ENCODE measurements at places on chromosomes 13 and 19.

DNA sequence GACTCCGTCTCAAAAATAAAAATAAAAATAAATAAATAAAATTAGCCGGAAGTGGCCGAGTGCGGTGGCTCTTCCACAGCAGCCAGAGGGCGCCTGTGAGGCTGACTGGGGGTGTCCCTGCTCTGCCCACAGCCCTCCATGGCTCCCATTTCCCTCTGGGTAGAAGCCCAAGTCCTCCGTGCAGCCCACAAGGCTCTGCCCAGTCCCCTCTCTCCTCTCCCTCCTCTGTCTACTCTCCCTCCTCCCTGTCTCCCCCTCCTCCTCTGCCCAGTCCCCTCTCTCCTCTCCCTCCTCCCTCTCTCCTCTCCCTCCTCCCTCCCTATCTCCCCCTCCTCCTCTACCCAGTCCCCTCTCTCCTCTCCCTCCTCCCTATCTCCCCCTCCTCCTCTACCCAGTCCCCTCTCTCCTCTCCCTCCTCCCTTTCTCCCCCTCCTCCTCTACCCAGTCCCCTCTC is 20.4 kb downstream of the MISP start:
- no peak for DNase-seq

DNA sequence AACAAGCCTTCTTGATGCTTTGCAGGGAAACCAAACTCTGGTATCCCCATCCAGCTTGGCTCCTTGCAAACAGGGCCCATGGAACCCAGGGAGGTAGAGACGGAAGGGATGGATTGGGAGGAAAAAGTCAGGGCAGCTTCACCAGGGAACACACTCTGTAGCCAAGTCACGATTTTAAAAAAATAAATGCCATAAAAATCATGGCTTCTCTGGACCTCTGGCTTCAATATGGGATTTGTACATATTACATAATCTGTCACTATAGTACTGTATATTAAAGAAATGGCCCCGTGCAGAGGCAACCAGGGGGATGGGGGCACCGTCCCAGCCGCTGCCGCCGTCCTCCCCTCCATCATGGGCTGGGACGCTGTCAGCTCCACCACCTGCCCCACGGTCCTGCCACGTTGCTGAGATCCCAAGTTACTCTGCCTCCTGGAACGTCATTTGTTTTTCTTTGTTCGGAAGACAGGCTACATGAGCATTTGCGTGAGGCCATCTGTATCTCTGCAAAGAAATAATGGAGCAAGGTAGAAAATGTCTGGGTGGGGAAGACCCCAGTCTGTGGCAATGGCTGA is 313.3 kb downstream of the ZNF536 start:
- no peak for DNase-seq

GRCh38 chr13:93953841-93954240 is 525.6 kb downstream of the DCT start:
- DNase-seq, result no peak

GRCh38 chr19:57302727-57303401 is 17.4 kb upstream of the ZNF543 start:
- no peak for DNase-seq

DNA sequence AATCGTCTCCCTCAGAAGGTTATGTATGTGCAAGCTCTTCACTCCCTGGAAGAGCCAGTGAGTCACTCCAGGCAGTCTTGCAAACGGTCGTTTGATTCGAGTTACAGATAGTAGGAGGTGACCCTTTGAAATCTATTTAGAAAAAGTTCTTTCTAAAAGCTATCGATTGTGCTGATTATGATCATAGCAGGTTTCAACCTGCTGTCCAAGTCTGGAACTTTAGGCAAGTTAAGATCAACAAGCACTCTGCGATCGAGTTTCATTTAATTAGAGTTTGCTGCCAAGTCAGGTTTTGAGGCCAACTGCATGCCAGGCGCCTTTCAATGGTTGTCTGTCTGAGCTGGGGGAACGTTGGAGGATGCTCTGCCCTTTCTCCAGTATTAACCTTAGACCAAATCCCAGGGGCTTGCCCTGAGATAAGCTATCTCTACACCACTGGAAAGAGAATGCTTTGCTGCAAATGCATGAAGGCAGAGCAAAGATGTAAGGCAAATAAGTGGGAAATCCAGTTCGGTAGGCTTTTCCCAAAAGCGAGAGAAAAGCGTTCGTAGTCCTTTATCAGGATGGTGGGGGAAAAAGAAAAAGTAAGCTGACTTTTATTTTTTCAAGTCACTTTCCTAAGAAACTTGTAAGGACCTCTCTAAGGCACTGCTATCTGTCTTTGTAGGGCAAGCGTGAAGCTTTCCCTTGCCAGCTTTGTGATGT is 287.5 kb downstream of the ATP8A2 start:
- no peak for DNase-seq

GRCh38 chr19:2289714-2290435 is 7.9 kb upstream of the PEAK3 start:
- DNase-seq, result no peak

DNA sequence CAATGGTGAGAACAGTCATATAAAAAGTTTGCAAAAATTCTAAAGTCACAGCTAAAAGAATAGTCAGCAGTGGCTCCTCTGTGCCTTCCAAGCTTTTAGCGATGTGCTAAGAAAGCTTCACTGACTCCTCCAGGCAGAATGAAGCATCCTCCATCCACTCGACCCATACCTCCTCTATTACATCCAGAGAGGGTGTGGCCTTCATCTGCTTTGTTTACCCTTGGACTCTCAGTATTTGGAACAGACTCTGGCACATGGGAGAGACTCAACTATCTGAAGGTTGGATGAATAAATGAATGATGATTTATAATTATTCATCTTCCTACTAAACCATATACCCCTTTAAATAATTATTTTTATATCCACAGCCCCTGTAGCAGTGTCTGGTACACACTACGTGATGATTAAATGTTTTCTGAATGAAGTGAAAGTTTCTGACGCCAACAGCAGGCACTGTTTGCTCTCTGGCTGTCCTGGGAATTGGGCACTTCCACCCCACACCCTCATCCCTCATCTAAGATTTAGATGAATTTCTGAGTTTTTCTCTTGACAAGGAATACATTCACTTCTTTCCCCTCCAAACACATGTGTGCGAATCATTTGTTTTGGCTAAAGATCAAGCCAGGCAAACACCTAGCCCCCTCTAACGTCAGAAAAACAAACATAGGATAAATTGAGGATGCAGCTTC is 93.9 kb downstream of the NUFIP1 start:
- DNase-seq, result no peak

GRCh38 chr19:47190167-47190727 is 40.8 kb downstream of the BBC3 start:
- no peak for DNase-seq
